ENCODE measurements at places on chromosomes 4 and X.

- no peak for DNase-seq
These were observed 4.4 kb upstream of the BGN start for GRCh38 chrX:153490217-153490930.

DNA sequence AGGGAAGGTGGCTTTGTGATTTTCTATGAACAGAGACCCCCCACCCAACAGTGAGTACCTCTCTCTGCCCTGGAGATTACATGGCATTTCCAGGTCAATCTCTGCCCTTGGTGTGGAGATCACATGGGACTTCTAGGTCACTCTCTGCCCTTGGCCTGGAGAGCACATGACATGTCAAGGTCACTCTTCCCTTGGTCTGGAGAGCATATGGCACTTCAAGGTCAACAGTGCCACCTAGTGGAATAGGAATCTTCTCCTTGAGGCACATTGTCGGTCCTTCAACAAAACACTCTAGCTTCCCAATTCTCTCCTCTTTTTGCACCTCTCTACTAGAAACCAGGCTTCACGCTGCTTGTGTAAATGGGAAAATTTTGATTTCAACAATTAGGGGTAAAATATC, 66.2 kb upstream of the TACR3 start:
- no peak for DNase-seq

DNA sequence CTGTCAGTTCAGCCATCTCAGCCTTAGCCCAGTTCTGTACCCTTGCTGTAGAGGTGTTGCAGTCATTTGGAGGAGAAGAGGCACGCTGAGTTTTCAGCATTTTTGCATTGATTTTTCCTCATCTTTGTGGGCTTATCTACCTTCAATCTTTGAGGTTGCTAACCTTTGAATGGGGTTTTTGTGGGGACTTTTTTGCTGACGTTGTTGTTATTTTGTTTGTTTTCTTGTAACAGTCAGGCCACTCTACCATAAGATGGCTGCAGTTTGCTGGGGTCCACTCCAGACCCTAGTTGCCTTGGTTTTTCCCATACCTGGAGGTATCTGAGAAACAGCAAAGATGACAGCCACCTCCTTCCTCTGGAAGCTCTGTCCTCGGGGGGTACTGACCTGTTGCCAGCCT, 22.8 kb upstream of the TMEM271 start:
- DNase-seq, result no peak

- no peak for DNase-seq
These were observed 34.8 kb upstream of the TMSB15B start for GRCh38 chrX:103927633-103928032.

DNA sequence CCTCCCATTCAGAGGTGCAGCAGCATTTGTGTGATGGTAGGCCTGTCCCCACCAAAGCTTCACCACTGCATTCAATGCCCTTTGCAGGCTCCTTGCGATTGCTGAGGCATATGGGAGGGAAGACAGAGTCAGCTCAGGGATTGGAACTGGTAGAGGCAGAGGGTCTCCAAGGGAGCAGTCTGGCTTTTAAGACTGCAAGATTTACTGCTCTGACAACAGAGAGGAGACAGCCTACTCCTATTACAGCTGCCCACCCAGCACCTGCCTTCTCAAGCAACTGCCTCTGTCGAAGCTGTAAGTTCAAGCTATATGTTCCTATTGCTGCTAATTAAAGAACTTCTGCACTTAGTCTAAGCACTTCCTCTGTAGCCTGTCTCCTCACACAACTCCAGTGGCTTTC, 481.8 kb downstream of the FGF13 start:
- no peak for DNase-seq

DNA sequence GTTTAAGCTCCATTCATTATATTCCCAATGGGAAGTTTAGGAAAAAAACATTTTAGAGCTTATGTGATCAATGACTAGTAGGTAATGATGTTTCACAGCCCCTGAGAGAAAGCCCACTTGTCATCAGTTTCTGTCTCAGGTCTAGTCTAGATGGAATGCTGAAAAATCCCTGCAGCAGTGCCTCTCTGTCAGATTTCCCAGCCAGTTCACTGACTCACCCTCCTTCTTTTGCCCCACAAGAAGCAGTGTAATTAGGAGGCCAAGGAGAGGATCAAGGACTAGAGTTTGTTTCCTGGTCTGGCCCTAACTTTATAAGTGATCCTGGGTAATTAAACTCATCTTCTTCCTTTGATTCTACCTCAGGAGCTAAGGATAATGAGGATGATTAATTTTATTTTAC, 118.7 kb upstream of the ANXA3 start:
- no peak for DNase-seq

- DNase-seq, result no peak
These were observed 82.0 kb downstream of the DCTD start for GRCh38 chr4:182835006-182835740.

DNA sequence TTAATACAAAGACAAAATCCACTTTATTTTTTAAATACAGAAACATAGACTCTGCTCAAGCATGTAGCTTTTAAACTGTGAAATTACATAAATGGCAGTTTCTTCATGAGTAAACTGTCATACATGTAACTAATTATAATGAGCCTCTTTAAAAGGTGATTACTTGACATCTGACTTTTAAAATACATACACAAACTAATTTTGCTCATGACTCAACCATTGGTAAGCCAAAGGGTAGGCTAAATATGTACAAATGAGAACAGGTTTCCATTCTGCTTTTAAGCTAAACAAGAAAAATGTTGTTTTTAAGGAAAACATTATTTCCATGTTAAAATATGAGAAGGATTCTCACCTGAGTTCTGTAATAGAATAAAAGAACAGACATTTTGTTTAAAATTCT, 27.9 kb downstream of the CAMK2D start:
- DNase-seq, result no peak
